ENCODE measurements at places on chromosomes 3 and 15. TPM values are rescaled to one million over a fixed set of nuclear protein-coding genes. Genes with fewer than 3 reads are reported as not detected.

The CDHR4 gene
- 0.23 TPM for total RNA-seq

The EOGT gene
- total RNA-seq, result 9.7 TPM

The DCUN1D1 gene
- total RNA-seq, result 19.1 TPM

The DYNLT2B gene
- total RNA-seq, result 24.0 TPM

The SAMD7 gene
- not detected for total RNA-seq

The MAPK6 gene
- 63.5 TPM for total RNA-seq

The P3H2 gene
- 36.8 TPM for total RNA-seq

The RTP3 gene
- not detected for total RNA-seq

The CELSR3 gene
- 5.7 TPM for total RNA-seq

The UROC1 gene
- not detected for total RNA-seq

The MUC20 gene
- 0.62 TPM for total RNA-seq

The FOXL2NB gene
- total RNA-seq, result 0.95 TPM

The CLSTN2 gene
- total RNA-seq, result 0.02 TPM

The FBXO22 gene
- 90.5 TPM for total RNA-seq

The GOLGA8K gene
- total RNA-seq, result 0.85 TPM

The CCR3 gene
- total RNA-seq, result not detected

The ELL3 gene
- 1.8 TPM for total RNA-seq

The TSPAN3 gene
- 391 TPM for total RNA-seq

The SUCLG2 gene
- total RNA-seq, result 41.8 TPM

The SLC24A1 gene
- total RNA-seq, result 2.4 TPM

The ADGRG7 gene
- not detected for total RNA-seq

The FSTL1 gene
- 76.2 TPM for total RNA-seq

The IMPG2 gene
- total RNA-seq, result 0.04 TPM

The PRTG gene
- total RNA-seq, result 9.9 TPM

The TNFSF10 gene
- total RNA-seq, result 0.14 TPM

The ABI3BP gene
- total RNA-seq, result 1.2 TPM
